ENCODE measurements at places on chromosomes 16 and 17.

- no peak for DNase-seq
- H3K4me1 ChIP-seq, result no peaks in the 10 kb centered on the region
- no peaks in the 10 kb centered on the region for H3K27me3 ChIP-seq
- H3K27ac ChIP-seq, result no peak overlapping the region
- no peak overlapping the region for H3K4me3 ChIP-seq
- no peaks in the 10 kb centered on the region for H3K36me3 ChIP-seq
Observed at GRCh38 chr17:3798273-3799180, 2.5 kb downstream of the ITGAE start.

DNA sequence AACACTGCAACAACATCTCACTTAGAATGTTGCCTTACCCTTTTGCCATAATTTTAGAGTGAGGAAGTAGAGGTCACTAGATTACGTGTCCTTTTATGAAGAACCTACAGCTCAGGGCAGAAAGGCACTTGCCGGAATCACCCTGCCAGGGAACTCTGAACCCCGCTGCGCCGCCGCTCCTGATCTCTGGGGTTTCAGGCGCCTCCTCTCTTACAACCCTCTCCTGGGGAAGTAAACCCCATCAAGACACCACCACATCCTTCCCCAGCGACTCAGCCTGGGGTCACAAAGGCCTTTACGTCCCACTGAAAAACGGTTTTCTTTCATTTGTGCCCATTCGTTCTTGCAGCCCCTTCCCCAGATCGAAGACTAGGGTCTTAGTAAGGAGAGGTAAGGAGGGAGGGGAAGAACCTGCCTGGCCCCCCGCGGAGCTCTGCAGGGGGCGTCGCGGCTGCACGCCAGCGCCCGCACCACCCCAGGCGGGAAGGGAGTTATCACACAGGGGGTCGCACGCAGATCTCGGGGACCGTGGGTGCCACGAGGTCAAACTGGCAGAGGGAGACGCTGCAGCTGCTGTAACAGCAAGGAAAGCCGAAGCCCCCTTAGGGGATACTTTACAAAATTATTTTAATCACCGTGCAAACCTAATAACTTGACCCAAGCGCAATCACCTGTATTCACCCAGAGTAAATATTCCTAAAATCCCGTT lies 1.0 kb upstream of the HLF start:
- no peaks in the 10 kb centered on the region for H3K36me3 ChIP-seq
- peaks cover 14% of the 10 kb centered on the region for H3K4me1 ChIP-seq
- H3K27ac ChIP-seq, result no peak overlapping the region
- no peak for DNase-seq
- H3K27me3 ChIP-seq, result peaks cover 19% of the 10 kb centered on the region

DNA sequence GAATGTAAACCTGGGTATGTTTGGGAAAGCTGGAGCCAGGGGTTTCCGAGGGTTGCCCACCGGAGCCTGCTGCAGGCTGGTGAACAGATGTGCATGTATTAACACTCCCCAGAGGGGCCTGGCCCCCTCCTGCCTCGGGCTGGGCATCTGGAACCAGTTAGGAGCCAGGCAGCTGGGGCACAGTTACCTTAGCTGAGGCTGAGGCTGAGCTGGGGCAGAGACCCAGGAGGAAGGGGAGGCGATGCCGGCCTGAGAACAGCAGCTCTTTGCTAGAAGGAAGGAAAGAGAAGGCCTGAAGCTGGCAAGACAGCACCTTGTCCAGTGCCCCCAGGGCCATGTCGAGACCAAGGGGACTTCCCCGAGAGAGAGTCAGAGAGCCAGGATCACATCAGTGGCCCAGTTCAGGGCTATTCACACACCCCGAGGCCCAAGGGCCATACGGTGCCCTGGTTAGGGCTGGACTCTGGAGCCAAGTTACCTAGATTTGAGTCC lies 65.8 kb downstream of the RMI2 start:
- H3K36me3 ChIP-seq, result no peaks in the 10 kb centered on the region
- H3K4me3 ChIP-seq, result no peak overlapping the region
- H3K4me1 ChIP-seq, result no peaks in the 10 kb centered on the region
- no peaks in the 10 kb centered on the region for H3K27me3 ChIP-seq

DNA sequence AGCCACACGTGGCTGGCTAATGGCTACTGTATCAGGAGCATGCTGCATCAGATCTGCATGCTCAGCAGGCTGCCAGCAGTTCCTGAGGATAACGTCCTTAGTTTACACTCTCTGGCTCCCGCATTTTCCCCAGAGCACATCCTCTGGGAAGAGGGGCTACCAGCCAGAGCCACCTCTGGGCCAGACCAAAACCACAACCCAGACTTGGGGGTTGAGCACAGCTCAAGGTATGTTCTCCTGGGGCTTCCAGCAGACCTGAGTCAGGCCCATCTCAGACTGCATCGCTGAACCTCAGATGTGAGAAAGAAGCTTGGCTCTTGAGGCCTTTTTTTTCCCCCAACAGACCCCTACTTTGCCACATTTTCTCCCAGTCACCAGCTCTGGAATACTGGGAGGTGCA lies 23.7 kb upstream of the WSCD1 start:
- H3K27me3 ChIP-seq, result no peaks in the 10 kb centered on the region
- no peak for DNase-seq

DNA sequence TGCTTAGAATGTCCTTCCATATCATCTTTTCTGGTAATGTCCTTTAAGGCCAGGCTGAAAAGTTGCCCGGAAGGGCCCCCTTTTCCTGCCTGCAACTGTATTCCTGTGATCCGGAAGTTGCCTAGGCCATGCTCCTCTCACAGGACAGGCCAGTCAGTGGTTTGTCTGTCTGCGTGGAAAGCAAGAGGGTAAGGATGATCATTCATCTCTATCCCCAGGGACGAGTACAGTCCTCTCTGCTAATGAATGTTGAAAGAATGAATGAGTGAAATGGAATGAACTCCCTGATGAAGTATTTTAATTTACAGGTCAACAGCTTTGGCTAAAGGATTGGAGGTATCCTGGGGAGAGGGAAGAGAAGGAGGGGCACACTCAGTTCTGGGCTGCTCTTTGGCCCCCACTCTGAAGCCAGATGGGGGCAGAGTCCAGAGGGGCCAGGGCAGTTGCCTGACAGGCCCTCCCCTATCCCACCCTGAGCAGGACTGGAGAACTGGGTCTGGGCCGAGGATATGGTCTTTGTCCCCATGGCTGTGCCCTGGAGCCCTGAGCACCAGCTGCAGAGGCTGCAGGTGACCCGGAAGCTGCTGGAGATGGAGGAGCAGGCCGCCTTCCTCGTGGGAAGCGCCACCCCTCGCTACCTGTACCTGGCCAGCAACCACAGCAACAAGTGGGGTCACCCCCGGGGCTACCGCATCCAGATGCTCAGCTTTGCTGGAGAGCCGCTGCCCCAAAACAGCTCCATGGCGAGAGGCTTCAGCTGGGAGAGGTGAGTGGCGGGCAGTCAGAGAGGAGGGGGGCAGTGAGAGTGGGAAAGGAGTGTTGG lies 3.2 kb downstream of the AOC3 start:
- no peak overlapping the region for H3K27ac ChIP-seq
- DNase-seq, result no peak
- no peaks in the 10 kb centered on the region for H3K27me3 ChIP-seq
- H3K4me3 ChIP-seq, result no peak overlapping the region

DNA sequence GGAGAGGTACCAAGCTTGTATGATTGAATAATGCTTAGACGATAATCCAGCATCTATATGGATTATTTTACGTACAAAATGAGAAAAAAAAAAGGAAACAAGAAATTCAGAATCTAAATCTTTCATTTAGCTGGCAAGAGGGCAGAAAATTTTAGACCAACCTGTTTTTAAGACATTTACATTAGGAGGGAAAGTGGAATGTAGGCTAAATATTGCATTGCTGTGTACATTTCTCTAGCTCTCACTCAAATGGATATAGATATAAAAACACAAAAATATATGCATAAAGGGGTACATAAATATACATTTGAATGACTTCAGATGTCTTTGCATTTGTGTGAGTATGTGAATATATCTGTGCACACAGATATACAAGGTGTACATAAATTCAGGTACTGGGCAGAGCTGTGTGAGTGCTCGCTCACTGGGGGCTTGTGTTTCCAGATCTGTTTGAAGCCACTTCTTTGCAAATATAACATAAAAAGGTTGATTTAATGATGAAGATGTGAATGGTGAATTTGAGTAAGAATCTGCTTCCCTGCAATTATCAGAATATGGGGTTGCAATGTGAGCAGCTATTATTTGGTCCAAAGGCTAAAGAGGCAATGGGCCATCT lies 14.2 kb upstream of the ZFHX3 start:
- H3K27ac ChIP-seq, result no peak overlapping the region
- H3K36me3 ChIP-seq, result no peaks in the 10 kb centered on the region
- peaks cover 49% of the 10 kb centered on the region for H3K27me3 ChIP-seq
- peaks cover 21% of the 10 kb centered on the region for H3K4me1 ChIP-seq

- no peaks in the 10 kb centered on the region for H3K4me1 ChIP-seq
- H3K27ac ChIP-seq, result no peak overlapping the region
- no peak overlapping the region for H3K4me3 ChIP-seq
- H3K36me3 ChIP-seq, result peaks cover 14% of the 10 kb centered on the region
Observed at GRCh38 chr17:4206962-4207361, 56.8 kb downstream of the ANKFY1 start.

DNA sequence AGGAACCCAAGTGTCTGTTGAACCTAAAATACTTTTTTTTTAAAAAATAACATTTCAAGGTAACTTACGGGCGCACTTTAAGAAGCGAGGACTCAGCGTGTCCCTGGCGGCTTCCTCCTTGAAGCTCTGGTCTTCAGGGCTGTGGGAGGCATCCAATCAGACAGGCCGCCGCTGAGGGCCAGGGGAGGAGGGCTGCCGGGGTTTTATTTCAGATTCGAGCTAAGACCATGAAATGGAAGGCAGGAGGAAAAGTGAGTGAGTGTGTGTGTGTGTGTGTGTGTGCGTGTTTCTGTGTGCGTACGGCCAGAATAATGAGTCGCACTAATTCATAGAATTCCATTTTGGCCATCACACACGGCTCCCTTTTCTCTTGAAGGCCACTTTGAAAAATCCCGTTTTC lies 41.1 kb downstream of the C16orf78 start:
- H3K27me3 ChIP-seq, result no peaks in the 10 kb centered on the region
- H3K27ac ChIP-seq, result no peak overlapping the region
- no peaks in the 10 kb centered on the region for H3K36me3 ChIP-seq
- DNase-seq, result no peak

Measured in H1 (cell line).